Activated naive CD8-positive, alpha-beta T cell treated with anti-CD3 and anti-CD28 coated beads, Interleukin-2, amount 50 U/mL, for 24 hours (primary cell): ENCODE measurements at places on chromosomes 5 and 9.

DNA sequence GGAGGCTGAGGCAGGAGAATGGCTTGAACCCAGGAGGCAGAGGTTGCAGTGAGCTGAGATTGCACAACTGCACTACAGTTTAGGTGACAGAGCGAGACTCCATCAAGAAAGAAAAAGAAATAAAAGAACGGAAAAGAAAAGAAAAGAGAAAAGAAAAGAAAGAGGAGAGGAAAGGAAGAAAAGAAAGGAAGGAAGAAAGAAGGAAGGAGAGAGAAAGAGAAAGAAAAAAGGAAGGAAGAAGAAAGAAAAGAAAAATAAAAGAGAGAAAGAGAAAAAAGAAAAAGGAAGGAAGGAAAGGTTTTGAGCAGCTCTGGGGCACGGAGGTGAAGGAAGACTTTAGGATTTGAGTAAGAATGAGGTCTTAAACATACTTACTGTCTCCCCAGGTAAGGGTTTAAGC is 18.4 kb downstream of the TLN1 start:
- no peak for DNase-seq

DNA sequence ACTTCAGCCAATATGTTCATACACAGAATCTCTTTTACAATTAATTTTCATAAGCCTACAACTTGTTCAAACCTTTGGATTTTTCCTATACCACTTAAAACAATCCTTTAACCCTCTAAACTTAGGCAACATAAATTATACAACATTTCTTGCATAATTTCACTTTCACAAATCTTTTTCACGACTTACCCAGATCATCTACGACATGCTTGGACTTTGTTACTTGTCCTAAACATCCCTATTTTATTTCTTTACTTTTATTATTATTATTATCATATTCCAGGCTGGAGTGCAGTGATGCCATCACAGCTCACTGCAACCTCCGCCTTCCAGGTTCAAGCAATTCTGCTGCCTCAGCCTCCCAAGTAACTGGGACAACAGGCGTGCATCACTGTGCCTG is 68.0 kb downstream of the CACNA1B start:
- no peak for DNase-seq

GRCh38 chr5:20972419-20972925 is 984.5 kb upstream of the CDH18 start:
- DNase-seq: no peak

- DNase-seq: no peak
These were observed 2.6 kb downstream of the FOXD1 start for GRCh38 chr5:73445665-73446630.

- DNase-seq: no peak
These were observed 899.9 kb downstream of the TAF11L14 start for GRCh38 chr5:18534119-18534518.

- no peak for DNase-seq
These were observed 184.0 kb upstream of the IL12B start for GRCh38 chr5:159514229-159514810.

DNA sequence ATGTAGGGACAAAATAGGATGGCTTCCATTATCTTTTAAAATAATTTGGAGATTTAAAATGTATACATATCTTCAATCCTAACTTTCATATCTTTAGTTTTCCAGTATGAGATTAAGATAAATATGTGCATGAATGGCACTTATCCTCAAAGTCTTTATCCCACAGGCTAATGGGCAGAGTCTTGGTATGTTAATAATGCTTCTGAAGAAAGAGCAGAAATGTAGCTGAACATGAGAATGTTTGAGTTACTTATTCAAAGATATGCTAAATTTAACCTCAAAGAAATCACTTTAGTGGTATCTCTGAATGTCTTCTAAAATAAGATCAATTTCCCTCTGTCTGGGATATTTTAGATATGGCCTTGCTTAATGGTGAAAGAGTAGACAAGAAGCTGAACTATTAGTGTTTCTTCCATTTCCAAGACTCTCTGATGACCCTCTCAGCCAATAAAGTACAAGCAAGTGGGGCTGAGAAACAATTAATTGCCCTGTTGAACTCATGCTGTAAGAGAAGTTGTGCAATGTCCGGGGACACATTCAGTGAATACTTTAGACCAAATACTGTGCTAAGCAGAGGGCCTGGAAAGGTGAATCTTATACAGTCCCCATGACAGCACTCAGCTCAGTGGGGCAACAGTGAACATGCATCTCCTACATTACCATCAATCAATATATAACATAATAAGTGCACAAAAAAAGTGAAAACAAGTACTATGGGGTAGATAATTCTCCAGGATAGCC is 50.0 kb upstream of the ADAMTSL1 start:
- no peak for DNase-seq

DNA sequence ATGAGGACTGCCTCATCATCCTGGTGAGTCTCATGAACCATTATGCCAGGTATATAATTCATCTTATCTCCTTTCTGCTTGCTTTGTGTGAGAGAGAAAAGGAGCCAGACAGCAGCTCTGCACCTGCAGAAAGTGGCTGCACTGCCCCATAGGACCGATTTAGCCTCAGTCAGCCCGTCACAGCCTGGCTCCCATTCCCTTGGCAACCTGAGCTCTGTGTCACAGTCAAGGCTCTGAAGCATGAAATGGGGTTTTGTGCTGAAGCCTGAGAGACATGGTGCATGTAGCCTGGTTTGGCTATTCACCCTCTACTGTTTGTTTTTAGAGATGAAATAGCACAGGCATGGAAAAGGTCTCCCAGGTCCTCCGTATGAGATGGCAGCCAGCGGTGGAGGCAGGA is 198.3 kb downstream of the KCTD16 start:
- no peak for DNase-seq

DNA sequence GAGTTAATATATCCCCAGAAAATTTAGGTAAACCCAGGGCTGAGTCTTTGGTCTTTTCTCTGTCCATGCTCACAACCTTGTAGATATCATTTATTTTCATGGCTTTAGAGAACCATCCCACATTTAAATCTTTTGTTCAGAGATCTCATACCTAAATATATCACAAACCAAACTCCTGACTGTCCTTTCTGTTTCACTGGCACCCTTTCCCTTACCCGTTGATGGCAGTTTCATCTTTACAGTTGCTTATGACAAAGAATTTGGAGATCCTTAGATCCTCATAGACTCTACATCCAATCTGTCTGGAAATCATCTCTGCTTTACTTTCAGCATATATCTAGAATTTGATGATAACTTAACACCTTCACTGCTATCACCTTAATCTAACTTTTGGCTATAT is 19.2 kb downstream of the RNF180 start:
- DNase-seq: no peak

DNA sequence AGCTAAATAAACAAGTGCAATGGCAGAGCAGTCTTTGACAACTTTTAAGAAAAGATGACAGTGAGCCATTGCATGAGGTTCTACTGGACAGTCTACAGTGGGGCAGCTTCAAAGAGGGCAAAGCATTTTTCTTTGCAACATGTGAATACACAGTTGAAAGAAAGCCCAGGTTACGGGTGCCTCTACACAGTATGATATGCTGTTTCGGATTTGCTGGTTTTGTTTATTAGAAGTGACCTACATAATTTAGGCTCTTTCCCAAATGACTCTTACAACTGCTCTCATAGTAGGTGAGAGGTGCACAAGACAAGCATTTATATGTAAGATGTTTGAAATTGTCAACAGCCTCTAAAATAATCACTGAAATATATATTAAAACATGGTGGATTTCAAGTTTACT is 62.4 kb downstream of the MEF2C start:
- DNase-seq: no peak

GRCh38 chr5:148208226-148208625 is 5.4 kb downstream of the SPINK6 start:
- DNase-seq: no peak

- DNase-seq: no peak
These were observed 127.1 kb downstream of the RNF180 start for GRCh38 chr5:64292611-64293215.

- no peak for DNase-seq
These were observed 978.5 kb downstream of the DTWD2 start for GRCh38 chr5:118009741-118010297.

GRCh38 chr5:145509336-145510136 is 325.6 kb downstream of the PRELID2 start:
- no peak for DNase-seq
